Suppressor macrophage treated with lipopolysaccharide for 1 hour (primary cell): ENCODE measurements at places on chromosomes 5 and 9.

GRCh38 chr5:160978944-160979343 is 126.9 kb upstream of the ATP10B start:
- DNase-seq, result no peak

- DNase-seq, result no peak
Measured at GRCh38 chr5:101716941-101717340, 579.1 kb downstream of the SLCO4C1 start.

DNA sequence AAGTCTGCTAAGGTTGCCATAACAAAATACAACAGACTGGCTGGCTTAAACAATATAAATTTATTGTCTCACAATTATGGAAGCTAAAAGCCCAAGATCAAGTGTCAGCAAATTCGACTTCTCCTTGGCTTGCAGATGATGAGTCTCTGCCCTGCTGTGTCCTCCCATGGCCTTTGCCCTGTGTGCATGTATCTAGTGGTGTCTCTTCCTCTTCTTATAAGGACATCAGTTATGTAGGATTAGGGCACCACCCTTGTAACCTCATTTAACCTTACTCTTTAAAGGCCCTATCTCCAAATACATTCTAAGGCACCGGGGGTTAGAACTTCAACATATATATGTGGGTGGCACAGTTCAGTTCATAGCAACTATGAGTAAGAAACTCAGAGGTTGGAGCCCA is 157.9 kb upstream of the RASA1 start:
- DNase-seq, result peak; percentile 56

DNA sequence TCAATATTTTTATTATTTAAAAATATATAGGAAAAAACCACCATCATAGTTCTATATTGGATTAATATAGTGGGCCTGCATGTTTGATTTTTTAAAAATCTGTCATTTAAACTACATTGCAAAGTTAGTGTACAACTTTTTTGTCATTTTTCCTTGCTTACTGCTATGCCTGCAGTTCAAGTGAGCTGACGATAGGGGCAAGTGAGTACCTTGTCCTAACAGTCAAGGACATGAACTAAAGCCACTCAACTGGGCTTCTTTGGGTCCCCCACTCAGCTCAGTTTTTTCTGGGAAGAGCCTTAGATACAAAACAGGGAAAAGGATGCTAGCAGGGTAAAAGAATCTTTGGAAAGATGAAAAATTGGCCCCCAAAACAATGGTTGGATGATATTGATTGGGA is 269.9 kb downstream of the MAN2A1 start:
- no peak for DNase-seq

GRCh38 chr5:41918105-41918504 is 7.0 kb upstream of the FBXO4 start:
- DNase-seq, result no peak

- DNase-seq, result no peak
Measured at GRCh38 chr9:81999806-82000205, 11.2 kb downstream of the SPATA31D1 start.

GRCh38 chr5:151820903-151821302 is 49.1 kb downstream of the G3BP1 start:
- DNase-seq, result no peak

- DNase-seq, result no peak
Measured at GRCh38 chr5:146799671-146800070, 78.9 kb downstream of the PPP2R2B start.

- no peak for DNase-seq
Measured at GRCh38 chr5:25568294-25568693, 923.5 kb upstream of the CDH10 start.

DNA sequence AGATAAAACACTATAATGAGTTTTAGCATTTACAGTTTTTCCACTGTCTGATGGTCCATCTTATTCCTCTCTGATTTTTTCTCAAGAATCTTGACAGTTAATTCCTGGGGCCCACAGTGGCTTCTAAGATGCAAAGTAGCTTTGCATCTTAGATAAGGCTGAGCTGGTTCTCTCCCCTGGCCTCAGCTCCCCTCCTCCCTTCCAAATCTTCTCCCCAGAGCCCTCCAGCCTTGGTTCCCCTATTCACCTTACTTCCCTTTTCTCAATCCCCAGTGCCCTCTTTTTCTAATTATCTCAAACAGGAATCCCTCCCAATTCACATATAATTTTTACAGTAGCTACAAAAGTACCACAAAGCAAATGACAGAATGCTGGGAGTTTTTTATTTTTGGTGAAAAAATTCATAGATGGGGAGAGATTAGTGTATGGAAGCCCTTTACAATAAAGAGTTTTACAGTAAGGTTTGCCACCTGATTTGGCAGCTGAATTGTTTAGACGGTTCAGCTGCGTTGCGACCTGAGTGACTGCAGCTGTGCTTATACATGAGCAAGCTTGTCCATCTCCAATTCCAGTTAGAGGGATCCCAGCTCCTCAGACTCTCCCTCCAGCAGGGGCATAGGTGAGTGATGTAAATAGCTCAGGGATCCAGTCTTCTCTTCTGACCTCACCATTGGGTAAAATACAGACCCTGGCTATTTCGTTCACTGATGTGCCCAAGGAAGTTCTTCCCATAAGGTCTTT is 51.4 kb upstream of the CKMT2 start:
- no peak for DNase-seq

- DNase-seq, result peak; percentile 68
Measured at GRCh38 chr5:87120518-87121303, 147.0 kb upstream of the RASA1 start.
